Stimulated activated CD4-positive, alpha-beta T cell treated with anti-CD3 and anti-CD28 coated beads, Interleukin-4, amount 100 ng/mL, for 24 hours (primary cell): ENCODE measurements at places on chromosomes 1 and 21.

DNA sequence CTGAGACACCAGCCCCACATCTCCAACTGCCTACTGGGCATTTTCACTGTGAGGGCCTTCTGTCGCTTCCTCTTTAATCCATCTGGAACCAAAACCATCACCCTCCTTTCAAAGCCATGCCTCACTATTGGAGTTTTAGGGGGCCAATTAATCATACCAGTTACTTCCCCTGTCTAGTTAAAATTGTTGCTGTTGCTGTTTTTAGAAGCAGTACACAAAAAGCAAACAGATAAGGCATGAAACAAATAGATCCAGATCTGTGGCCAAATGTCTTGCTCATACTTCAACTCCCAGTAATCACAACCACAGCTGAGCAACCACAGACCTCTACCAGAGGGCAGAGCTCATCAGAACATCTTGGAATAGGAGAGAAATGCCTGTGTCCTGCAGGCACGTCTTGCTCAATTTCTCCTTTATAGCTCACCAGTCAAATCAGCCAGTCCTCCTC, 133.8 kb upstream of the C1orf105 start:
- DNase-seq, result no peak

DNA sequence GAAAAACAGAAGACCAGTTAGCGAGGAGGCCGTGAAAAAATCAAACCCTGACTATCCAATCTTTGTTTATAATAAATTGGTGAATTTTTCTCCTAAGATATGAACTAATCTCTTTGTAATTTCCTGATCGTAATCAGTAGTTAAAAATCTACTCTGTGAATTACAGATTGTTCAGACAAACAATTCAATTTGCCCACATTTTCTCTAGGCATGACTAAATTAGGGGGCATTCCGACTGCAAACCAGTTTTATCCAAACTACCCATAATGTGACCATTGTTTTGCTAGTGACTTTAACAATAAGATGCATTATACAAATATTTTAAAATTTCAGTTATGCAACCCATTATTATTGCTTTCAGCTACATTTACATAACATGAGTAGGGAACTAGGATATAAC, 546.9 kb upstream of the ADAMTS5 start:
- no peak for DNase-seq

- no peak for DNase-seq
Measured at GRCh38 chr1:38716229-38716628, 143.3 kb downstream of the RRAGC start.

GRCh38 chr1:113109908-113110554, 37.0 kb downstream of the LRIG2 start:
- no peak for DNase-seq

DNA sequence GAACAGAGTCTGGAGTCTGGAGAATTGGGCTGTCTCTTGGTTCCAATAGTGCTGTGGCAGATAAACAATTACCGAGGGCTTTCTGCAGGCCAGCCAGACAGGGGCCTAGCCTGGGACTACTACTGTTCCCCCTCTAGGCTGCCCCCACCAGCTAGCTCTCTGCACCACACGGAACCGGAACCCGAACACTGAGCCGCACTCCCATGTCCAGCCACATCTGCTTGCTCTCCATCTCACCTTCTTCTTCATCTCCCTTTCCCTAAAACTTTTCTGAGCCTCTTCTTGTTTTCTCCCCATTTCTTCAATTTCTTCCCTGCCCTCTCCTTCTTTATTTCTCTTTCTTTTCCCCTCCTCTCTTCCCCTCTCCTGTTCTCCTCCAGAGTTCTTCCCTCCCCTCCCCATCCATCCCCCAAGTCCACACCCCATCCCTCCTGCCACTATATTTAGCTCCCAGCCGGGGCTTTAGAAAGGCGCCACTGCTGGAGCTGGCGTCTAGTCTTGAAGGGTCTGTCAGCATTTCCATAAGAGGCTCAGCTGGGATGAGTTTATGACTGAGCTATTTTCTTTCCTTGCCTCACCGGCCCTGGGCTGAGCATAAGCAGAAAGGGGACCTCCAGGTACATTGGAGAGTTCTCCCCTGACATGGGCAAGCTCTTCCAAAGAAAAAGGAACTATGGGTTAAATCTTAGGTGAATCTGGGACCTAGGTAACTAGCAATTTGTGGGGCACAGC, 25.7 kb upstream of the ATP2B4 start:
- DNase-seq, result no peak

- DNase-seq, result peak; percentile 59
Measured at GRCh38 chr1:151968058-151968457, 25.6 kb downstream of the S100A10 start.

GRCh38 chr1:79929356-79929755, 922.8 kb upstream of the ADGRL4 start:
- no peak for DNase-seq

DNA sequence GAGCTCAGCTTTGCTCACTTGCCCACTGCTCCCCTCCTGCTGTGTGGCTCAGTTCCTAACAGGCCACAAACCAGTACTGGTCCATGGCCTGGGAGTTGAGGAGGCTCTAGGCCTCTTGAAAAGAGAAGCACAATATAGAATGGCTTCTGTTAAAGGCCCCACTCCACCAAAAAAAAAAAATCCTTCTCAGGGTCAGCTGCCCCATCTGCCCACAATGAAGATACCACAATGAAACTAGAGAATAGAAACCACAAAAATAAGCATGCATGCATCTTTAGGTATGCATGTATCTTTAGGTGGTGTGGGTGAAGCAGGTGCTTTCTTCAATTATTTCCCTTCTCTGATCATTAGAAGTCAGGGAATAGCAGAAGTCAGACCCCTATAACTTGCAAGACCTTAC, 620.4 kb upstream of the BEND5 start:
- no peak for DNase-seq

DNA sequence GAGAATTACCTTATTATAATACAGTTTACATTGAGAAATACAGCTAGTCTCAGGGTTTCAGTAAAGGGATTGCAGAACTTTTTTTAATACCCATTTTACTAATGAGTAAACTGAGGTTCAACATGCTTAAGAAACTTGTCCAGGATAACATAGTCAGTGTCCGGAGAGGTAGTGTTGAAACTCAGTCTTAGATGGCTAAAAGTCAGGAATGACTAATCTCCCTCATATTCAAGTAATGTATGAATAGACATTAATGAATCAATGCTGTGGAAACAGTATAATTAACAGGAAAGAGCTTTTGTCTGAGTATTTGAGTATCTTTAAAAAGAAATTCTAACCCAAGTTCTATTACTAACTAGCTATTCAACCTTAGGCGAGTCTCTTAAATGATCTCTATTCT, 397.6 kb downstream of the PLA2G4A start:
- DNase-seq, result no peak

DNA sequence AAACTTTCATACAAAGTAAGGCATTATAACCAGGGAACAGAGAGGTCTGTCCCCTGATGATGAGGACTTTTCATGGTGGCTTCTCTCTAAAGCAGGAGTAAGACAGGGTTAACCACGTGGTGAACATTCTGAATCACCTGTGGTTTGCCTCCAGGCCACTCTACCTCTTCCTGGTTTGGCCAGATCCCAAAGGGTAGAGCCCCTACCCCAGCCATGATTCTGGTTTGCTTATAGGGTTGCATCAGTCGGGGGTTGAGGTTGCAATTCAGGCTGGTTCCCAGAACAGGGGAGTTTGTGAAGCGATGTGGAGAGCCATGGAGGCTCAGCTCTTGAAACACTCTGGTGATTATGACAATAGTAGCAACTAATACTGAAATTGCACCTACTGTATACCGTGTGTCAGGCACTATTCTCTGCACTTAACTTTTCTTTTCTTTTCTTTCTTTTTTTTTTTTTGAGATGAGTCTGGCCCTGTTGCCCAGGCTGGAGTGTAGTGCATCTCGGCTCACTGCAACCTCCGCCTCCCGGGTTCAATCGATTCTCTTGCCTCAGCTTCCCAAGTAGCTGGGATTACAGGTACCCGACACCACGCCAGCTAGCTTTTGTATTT, 8.3 kb downstream of the CNR2 start:
- DNase-seq, result no peak

DNA sequence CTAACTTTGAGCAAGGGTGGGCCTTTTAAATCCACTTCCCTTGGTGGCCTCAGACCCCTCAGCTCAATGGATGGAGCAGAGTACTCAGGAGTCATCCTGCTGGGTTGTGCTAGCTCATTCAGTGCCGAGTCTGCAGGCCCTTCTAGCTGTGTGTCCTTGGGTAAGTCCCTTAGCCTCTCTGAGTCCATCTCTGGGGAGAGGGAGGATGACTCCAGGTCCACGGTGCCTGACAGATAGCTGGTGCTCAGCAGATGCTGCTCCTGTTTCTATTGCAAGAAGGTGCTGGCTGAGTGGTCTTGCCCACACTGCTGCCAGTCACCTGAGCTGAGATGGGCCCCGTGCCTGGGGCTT, 11.0 kb downstream of the LDLRAP1 start:
- no peak for DNase-seq

DNA sequence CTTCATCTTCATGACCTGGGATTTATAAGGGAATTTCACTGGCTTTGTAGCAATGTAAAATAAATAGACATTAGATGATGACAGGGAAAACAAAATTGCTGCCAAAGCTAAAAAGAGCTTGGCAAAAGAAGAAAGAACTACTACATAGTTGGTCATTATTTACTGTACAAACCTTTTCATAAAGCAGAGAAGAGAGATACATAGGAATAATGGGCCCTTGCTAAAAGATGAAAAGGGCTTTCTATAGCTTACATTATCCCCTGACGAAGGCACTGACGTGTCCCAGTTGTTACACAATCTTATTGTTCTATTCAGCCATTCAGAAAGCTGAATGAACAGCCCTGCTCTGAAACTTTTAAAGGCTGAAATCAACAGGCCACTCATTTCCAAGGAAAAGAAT, 57.1 kb downstream of the ZC3H11B start:
- DNase-seq, result no peak

- DNase-seq, result no peak
Measured at GRCh38 chr1:86114816-86115400, 41.7 kb downstream of the COL24A1 start.

DNA sequence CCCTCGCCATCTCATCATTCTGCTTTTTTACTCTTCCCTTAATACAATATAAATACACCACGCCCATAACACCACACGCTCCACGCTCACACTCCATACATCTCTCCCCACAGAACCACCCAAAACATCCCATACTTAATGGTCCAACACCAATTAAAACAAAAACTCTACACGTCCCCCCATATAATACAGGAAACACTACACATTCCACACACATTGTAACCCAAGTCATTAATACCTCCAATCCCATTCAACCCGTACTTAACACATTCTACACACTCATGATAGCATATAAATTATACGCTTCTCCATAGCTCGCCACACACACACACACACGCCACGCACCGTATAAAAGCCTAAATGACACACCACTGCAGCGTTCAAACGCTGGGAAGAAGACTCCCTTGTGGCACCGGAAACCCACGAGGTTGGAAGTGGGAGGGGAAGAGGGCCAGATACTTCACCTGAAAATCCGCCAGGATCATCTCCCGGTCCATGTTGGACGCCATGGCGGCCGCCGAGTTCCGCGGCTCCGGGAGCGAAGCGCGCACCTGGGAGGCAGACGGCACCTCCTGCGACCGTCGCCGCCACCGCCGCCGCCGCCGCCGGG, 659 bp downstream of the FAF1 start:
- DNase-seq, result peak; percentile 39

DNA sequence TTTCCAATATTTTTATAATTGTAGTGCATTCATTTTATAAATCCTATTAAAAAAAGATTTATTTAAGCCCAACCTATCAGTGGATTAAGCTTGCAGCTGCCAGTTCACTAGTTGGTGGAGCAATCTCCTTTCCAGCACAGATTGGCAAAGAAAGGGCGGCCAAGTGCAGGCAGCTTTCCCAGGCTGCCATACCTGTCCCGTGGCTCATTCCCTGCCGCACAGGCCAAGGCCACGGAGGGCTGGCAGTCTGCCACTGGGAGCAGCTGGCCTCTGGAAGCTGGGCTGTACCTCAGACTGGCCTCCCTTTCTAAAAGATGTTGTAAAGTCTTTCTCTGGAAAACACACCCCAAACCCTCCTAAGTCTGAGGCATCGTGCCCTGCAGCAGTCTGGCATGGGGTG, 74.2 kb downstream of the SIM2 start:
- DNase-seq, result no peak

DNA sequence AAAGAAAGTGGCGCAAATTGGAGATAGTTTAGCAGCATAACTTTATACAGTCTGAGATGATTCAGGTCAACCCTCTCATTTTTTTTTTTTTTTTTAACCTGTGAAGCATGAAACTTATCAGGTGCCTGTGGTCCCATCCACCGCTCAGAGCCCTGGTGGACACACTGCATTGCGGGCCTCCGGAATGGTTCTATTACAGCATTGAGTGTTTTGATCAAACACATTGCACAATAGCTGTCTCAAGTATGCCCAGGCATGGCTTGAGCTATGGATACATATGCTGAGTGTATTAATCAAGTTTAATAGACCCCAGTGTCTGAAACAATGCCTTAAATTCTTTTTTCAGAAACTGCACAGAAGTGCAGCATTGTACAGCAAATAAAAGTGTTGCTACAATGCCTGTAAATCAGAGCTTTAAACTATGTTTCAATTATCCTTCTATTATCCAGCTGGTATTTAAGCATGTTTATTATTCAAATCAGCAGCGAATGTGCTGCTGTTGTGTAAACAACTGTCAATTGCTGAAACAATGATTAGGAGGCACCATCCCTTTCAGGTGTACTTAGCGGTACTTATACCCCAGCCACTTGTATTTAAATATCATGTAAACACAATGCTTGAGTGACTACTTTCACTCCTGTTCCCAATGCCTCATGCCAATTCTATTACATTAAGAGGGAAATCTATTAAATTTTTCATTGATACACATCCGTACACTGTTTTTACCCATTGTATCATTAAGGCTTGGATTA, 456.6 kb downstream of the RPS6KC1 start:
- DNase-seq, result no peak

GRCh38 chr1:180179162-180179957, 24.7 kb downstream of the QSOX1 start:
- no peak for DNase-seq

GRCh38 chr1:28860332-28861073, 48.5 kb downstream of the OPRD1 start:
- DNase-seq, result no peak
